Pulmonary artery endothelial cell (primary cell): ENCODE measurements at places on chromosomes 3 and 15. TPM values are rescaled to one million over a fixed set of nuclear protein-coding genes. Genes with fewer than 3 reads are reported as not detected.

FAM227B gene
- 0.81 and 3.0 TPM in 2 replicates for total RNA-seq

CPN2 gene
- total RNA-seq: not detected in 2 replicates

LRRC58 gene
- total RNA-seq: 16.9 and 19.5 TPM in 2 replicates

GTF2A2 gene
- 59.4 and 68.0 TPM in 2 replicates for total RNA-seq

PLCB2 gene
- 0.56 and 7.1 TPM in 2 replicates for total RNA-seq

HCLS1 gene
- 48.7 and 66.3 TPM in 2 replicates for total RNA-seq

TAGLN3 gene
- 0.07 TPM in 1 of 2 replicates, not detected in the other for total RNA-seq

SQOR gene
- total RNA-seq: 94.7 and 101 TPM in 2 replicates

RCN2 gene
- 43.5 and 56.6 TPM in 2 replicates for total RNA-seq

POC1A gene
- total RNA-seq: 14.9 and 21.2 TPM in 2 replicates

HRG gene
- total RNA-seq: not detected in 2 replicates

ELL3 gene
- total RNA-seq: 2.0 and 2.8 TPM in 2 replicates

XIRP1 gene
- total RNA-seq: not detected in 2 replicates

MAP6D1 gene
- total RNA-seq: 2.2 and 2.9 TPM in 2 replicates

MLF1 gene
- total RNA-seq: 4.3 and 6.3 TPM in 2 replicates

ADCY5 gene
- 0.07 and 0.28 TPM in 2 replicates for total RNA-seq

SNURF gene
- 10.4 and 17.7 TPM in 2 replicates for total RNA-seq

ANKUB1 gene
- total RNA-seq: not detected in 2 replicates

RTP1 gene
- total RNA-seq: not detected in 2 replicates

SMCO1 gene
- total RNA-seq: 0.07 TPM in 1 of 2 replicates, not detected in the other

PRRT3 gene
- total RNA-seq: 0.88 and 1.1 TPM in 2 replicates

ICE2 gene
- total RNA-seq: 34.2 and 47.0 TPM in 2 replicates

IMPDH2 gene
- total RNA-seq: 352 and 465 TPM in 2 replicates

IQCF5 gene
- total RNA-seq: not detected in 2 replicates
